ENCODE measurements at places on chromosomes 1 and 21.

- no peak for DNase-seq
Observed at GRCh38 chr1:151145304-151146071, 943 bp downstream of the SEMA6C start.

GRCh38 chr1:101022294-101022693 is 3.3 kb downstream of the DPH5 start:
- DNase-seq, result no peak

GRCh38 chr1:53705446-53706096 is 33.4 kb downstream of the GLIS1 start:
- no peak for DNase-seq

GRCh38 chr1:3004285-3005205 is 16.7 kb upstream of the ACTRT2 start:
- DNase-seq, result no peak

DNA sequence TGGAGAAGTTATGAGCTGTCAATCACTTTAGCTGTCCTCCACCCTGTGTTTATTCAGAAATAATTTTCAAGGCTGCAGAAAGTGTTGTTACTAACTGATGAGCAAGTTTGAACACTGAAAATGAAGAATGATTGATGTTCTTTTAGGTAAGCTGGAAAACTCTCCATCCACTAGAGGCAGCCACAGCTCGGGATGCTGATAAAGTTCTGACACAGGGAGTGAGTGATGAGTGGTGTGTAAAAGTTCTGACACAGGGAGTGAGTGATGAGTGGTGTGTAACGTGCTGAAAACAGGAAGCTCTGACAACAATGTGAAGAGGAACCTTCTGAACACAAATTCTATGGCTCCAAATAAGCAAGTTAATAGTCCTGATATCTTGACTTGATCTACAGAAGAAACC is 197.5 kb upstream of the PTBP2 start:
- no peak for DNase-seq

DNA sequence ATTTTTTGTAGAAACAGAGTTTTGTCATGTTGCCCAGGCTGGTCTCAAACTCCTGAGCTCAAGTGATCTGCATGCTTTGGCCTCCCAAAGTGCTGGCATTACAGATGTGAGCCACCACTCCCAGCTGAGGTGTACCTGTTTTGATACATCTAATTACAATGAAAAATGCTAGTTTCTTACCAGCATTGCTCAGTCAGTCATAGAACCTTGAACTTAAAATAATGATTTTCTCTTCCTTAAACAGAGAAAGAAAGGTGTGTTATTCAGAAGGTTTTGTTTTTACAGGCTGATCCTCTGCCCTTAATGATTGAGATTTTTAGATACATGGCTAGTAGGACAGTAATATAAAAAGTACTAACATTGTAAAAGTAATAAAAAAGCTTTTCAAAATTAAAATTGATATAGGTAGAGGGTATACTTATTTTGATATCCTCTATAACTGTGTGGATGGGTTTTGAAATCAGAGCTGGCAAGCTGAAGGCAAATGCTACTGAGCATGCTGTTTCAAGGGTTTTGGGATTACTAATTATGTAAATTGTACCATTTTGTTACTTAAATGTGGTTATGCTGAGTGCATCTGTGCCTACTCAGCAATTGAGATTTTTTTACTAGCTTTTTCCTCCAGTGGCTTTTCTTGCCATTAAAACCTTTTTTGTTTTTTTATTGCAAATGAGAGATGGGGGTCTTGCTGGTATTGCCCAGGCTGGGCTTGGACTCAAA is 16.1 kb downstream of the PRRC2C start:
- no peak for DNase-seq

DNA sequence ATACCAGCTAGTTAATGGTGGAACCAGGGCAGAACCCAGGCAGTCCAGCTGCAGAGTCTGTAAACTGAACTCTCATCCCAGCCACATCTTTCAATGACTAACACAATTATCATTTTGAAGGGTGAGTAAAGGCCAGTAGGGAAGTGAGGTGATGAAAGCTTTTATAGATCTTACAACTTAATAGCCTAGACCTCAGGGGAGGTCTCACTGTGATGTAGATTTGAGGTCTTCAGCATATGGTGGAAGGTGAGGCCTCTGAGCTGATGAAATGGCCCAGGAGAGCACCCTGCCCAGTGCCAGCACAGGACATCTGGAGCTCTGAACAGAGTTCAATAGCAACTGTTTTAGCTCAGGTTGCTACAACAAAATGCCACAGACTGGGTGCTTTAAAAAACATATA is 44.8 kb upstream of the POU2F1 start:
- DNase-seq, result no peak

DNA sequence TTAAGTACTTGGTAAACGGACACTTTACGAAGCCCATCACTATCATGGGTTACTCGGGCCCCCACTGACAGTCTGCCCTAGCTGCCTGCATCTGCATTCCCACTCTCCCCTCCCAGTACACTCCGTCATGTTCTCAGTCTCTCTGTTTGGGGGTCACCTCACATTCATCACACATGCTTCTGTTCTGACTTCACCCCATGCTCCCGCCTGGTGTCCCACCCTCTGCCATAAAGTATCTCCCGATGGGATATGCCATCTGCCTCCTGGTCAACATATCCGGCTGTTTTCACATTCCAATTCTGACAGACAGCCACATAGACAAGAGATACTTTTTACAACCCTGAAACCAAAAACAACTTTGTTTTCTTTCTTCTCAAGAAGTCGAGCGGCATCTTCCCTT is 1.0 kb downstream of the OLFML2B start:
- no peak for DNase-seq

- no peak for DNase-seq
Observed at GRCh38 chr1:205950280-205950679, 7.0 kb upstream of the SLC26A9 start.

GRCh38 chr1:225631021-225631663 is 21.8 kb downstream of the ENAH start:
- DNase-seq, result no peak

DNA sequence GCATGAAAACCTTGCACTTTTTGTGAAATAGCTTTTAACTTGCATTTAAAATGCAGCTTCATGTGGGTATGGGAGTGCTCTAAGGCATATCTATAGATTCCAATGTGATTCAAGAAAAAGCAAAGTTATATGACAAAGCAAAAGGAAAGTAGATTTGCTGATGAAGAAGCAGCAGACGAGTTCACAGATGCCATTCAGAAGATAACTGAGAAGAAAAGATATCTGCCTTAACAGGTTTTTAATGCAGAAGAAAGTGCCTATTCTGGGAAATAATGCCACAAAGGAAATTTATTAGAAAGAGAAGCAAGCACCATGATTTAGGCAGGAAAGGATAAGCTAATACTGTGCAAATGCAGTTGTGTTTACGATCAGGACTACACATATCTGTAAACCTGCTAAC is 68.1 kb downstream of the PHTF1 start:
- no peak for DNase-seq

GRCh38 chr1:203426366-203426765 is 49.2 kb upstream of the PRELP start:
- no peak for DNase-seq

GRCh38 chr1:2160451-2161300 is 33.9 kb downstream of the FAAP20 start:
- DNase-seq, result no peak

GRCh38 chr1:174448974-174449373 is 1.2 kb downstream of the GPR52 start:
- no peak for DNase-seq

DNA sequence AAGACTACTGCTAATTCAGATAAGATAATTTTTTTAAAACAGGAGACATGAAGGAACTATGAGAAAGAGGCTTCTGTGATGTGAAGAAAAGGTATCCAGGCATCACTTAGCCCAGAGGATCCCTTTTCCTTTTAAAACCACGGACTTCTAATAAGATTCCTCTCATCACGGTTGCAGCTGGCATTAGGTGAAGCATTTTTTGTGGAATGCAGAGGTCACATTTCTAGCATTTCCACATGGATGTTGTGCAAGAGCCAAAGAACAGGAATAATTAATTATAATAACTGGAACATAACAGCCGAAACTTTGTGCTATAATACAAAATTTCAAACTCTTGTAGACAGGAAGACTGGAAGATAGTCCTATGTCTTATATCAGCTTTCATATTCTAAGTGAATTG is 27.6 kb downstream of the CYP2J2 start:
- no peak for DNase-seq

- DNase-seq, result no peak
Observed at GRCh38 chr1:232986527-232986922, 36.1 kb downstream of the NTPCR start.

DNA sequence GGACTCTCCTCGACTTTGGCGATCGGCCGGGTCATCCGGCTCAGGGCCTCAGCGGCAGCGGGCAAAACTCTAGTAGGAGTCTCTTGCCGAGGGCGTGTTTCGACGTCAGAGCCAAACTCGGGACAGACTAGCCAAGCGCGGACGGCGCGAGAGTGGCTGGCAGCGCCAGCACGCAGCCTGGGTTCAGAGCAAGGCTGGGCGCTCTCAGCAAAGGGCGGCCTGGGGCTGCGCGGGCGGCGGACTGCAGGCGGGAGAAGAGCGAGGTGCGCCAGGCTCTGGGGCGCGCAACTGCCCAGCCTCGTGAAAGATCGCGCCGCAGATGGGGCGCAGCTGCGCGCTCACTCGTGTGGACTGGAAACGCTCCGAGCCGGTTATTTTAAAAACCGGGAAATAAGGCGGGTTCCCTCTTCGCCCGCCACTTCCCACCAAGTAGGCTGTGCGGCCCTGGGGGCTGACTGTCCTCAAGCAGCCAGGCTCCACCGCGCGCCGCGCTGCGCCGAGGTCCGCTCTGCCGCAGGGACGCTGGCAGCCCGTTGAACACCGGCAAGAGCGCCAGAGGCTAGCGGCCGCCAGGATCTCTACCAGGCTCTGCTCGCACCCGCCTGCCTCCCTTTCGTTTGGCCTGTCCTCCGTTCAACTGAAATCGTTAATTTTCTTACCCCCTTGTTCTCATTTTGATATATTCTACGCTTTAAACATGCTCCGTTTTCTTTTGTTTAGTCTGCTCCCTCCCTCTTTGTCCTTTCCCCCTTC is 2.4 kb downstream of the ALX3 start:
- no peak for DNase-seq

GRCh38 chr1:73593364-73593763 is 604.6 kb downstream of the LRRIQ3 start:
- no peak for DNase-seq

- DNase-seq, result no peak
Observed at GRCh38 chr1:156857532-156857931, 1.4 kb downstream of the INSRR start.

DNA sequence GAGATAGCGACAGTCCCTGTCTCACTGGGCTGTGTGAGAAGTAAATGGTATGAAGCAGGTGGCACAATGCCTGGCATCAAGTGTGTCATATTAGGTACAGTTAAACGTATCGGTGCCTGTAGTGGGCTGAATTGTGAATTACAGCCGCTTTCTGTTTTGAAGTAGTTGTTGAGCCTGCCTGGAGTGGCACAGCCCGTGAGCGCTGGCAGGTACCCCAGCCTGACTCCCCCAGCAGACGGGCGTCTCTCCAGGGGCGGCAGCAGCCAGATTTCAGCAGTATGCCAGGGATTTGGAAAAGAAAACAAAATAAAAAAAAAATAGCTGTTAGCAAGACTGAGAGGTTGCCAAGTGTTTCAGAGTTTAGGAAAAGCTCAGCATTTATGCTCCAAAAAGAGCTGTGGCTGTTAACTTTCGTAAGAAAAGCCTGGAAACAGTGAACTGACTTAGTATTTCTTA is 26.6 kb upstream of the GPR153 start:
- DNase-seq, result no peak

DNA sequence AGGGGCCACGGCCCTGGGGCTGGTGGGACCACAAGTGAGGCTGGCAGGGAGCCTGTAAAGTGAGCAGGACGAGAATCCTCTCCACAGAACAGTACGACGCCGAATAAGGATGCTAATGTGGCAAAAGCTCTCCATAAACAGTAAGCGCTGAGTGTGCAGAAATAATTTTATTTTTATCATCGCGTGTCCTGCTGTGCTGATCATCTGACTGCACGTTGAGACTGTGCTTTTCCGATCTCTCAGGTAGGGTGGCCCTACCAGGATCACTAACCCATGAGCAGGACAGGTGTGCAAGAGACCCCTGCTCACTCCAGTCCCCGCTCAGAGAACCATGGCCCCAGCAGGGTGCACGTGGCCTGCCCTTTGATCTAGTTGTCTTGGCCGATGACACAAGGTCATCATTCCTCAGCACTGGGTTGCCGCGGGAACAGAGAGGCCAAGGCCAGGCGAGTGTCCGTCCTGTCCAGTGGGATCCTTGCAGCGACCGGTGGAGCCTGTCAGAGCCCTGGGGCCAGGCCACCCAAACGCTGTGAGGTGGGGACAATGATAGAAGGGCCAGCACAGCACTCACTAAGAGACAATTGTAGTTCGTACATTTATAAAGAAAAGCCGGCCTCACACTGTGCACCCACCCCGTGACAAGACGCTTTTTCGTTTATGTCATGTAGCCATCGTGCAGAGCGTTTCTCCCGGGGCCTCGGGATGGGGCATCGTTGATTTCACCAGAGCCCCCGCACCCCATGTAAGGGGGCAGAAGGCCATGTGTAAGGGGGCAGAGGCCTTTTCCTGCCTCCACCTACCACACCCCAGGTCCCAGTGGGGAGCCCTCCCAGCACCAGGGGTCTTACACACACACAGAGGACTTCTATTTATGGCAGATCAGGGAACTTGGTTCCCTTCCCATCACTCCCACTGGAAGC is 52.7 kb upstream of the ADARB1 start:
- no peak for DNase-seq

- DNase-seq, result no peak
Observed at GRCh38 chr1:65880611-65881010, 87.9 kb downstream of the PDE4B start.

DNA sequence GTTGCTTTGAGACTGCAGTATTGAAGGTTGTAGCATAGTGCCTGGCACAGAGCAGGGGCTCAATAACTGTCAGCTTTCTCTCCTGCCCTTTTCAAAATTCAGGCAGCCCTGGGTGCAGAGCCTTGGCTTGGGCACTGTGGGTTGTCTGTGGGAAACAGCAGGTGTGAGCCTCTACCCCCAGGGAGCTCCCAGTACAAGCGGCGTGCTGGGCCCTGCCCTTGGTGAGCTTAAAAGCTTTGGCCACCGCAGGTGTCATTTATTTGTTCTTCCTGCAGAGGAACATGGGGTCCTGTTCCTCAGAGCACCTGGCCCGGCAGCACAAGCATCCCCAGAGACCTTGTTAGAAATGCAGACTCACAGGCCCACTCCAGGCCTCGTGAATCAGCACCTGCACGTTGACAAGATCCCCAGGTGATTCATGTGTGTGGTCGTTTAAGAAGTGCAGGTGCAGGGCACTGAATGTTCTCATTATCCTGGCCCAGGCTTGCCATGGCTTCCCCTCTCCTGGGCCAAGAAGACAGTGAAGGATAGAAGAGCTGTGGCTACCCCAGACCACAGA is 29.9 kb upstream of the IGSF21 start:
- no peak for DNase-seq

Data from stimulated activated CD8-positive, alpha-beta memory T cell treated with anti-CD3 and anti-CD28 coated beads, Interleukin-4, amount 100 ng/mL, for 1 hour (primary cell).